ENCODE measurements at places on chromosomes 11 and 22.

GRCh38 chr11:34468209-34468841, 29.6 kb downstream of the CAT start:
- no peak for DNase-seq

DNA sequence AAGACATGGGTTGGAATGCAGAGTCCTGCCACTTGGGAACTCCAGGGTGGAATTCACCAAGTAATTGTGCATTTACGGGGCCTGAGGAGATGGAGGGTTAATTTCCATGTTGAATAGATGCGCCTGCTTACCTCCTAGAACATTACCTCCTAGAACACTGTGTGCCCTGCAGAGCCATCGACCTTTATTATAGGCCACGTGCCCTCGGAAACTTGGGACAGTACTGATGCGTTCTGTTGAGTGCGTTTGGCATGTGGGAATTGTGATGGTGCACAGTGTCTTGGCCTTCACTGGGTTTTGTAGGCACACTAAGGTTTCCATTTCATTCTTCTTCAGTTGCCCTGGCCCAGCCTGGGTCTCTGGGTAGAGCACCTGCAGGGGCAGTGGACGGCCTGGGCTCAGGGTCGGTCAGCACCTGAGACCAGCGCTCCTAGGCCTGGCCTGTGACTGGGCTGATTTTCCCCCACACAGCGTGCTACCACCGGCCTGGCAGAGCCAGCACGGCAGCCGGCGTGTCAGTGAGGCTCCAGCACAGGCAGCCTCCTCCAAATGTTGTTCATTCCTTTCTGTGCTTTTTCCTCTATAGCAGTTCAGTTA, 12.7 kb downstream of the TRMU start:
- DNase-seq, result no peak

DNA sequence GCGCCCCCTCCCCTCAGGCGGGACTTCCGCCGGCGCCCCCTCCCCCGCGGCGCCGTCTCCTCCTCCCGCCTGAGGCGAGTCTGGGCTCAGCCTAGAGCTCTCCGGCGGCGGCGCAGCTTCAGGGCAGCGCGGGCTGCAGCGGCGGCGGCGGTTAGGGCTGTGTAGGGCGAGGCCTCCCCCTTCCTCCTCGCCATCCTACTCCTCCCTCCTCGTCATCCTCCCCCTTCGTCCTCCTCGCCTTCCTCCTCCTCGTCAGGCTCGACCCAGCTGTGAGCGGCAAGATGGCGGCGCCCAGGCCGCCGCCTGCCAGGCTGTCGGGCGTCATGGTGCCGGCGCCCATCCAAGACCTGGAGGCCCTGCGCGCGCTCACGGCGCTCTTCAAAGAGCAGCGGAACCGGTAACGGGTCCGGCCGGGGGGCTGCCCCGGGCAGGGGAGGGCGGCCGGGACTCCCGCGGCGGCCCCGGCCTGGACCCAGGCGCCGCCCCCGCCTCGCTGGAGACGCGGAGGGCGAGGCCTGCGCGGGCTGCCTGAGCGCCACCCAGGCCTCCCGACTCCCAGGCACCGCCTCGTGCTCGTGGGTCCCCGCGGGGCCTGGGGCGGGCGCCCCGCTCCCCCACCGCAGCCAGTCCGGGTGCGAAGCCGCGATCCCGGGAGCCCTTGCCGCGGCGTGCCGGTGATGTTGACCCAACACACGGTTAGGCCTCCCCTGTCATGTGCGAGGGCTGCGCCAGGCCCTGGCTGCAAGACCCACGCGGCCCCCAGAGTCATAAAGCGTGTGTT, at the start of gene ATXN10:
Gene ATXN10, plus strand, starts transcription at position 52 of the 781 bp plus-strand sequence. Its CDS starts 230 bp downstream, at position 282.
- peak; percentile 74 for DNase-seq

GRCh38 chr11:10657308-10658271, 36.0 kb downstream of the IRAG1 start:
- no peak for DNase-seq

DNA sequence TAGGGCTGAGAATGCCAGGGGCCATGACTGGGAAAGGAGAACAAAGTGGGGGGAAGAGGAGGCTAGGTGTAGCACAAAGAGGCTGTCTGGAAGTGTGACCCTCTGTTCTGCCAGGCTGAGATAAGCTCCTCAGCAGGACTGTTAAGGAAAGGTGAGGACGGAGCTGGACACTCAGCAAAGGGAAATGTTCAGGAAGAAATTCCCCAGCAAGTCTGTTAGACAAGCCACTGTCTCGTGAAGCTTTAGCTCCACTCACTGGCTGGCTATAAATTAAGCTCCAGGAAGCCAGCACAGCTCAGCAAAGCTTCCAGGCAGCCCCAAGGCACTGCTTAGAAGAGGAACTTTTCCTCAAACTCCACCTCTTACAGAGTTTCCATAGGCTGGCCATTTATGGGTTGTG, 181.2 kb upstream of the API5 start:
- DNase-seq, result peak; percentile 19

DNA sequence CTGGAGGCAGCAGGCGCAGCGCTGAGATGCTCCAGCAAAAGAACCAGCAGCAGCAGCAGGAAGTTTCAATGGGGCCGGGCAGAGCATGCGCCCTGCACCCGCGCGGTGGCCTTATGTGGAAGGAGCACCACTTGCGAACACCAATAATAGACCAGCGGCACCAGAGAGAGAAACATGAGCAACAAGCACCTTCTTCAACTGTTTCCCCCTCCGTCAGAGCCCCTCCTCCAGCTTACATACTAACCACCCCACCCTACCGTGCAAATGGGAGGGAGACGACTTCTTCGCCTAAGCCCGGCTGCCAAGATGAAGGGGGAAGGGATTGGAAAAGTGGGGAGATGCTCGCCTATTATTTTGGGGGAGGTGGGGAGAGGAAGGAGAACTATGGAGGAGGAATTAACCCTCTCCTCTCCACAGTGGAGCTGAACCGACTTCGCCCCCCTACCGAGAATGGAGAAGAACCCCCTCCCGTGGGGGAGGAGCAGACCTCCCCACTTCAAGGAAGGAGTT, 1.1 kb downstream of the RSF1 start:
- DNase-seq, result peak; percentile 80

DNA sequence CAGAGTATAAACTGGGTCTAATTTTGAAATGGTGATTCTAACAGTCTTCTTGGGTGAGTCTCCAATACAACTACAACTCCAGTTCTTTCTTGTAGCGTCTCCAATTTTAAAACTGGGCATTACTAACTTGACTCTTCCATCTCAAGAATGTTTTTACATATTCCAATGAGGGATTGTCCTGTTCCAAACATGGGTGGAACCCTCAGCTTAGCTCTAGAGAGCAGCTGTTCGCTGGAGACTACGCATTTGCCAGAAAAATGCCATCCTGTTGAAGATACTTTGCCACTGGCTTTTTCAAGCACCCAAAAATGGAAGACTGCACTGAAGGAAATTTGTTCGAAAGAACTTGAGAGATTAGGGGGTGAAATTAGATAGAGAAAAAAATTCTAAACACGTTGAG, 870.0 kb downstream of the NTM start:
- DNase-seq, result no peak

- no peak for DNase-seq
Observed at GRCh38 chr11:12273618-12273995, 103.8 kb upstream of the PARVA start.

- DNase-seq, result no peak
Observed at GRCh38 chr11:110148775-110149744, 55.9 kb downstream of the ZC3H12C start.

GRCh38 chr22:35631597-35631996, 14.5 kb upstream of the MB start:
- no peak for DNase-seq

DNA sequence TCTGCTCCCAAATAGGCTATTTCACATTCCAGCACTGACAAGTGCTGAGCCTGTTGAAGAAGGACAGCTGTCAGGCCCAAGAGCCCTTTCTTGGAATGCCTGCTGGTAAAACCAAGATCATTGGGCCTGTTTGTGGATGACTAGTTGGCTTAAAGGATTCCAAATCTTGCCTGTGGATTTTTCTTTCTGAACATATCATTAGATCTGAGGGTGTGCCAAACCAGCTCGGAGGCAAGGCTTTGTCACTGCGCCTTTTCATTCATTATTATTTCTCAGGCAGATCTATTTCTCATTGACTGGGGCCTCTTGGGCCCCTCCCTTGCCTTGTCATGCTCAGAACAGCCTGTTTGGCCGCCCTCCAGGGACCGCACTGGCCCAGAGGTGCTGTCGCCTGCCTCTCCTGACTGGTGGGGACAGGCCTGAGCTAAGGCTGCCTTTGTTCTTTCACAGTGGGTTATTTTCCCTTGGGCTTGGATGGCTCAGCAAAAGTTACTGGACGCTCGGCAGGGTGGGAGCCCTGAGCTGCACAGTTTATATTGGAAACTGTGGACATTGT, 222.7 kb upstream of the SESN3 start:
- DNase-seq, result peak; percentile 71

GRCh38 chr22:44691796-44692661, 10.0 kb upstream of the PRR5 start:
- DNase-seq, result no peak

- no peak for DNase-seq
Observed at GRCh38 chr11:79406376-79406775, 34.5 kb downstream of the TENM4 start.

DNA sequence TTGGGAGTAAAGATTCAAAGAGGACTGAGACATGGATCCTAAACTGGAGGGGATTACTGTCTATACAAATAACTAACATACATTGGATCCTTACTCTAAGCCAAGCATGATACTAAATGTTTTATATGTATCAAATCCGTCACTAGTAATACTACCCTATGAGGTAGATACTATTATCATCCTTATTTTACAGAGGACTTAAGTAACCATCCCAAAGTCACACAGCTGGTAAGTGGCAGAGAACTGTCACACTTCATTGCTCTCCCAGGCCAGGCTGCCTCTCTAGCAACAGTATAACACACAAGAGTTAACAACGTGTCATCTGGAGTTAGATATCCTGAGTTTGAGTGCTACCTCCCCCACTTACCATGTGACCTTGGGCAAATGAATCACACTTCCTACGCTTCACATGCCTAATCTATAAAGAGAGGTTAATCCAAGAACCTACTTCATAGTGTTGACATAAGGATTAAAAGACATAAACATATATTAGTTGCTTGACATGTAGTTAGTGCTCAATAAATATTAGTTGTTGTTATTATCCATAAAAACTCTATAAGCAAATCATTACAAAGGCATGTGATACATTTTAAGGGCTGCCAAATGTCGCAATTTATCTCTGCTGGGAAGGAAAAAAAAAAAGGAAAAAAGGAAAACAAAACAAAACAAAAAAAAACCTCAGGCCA, 33.8 kb upstream of the SPON1 start:
- no peak for DNase-seq

- DNase-seq, result no peak
Observed at GRCh38 chr22:19757140-19757984, 3.2 kb upstream of the TBX1 start.

GRCh38 chr11:13446444-13446843, 16.6 kb downstream of the BTBD10 start:
- no peak for DNase-seq

DNA sequence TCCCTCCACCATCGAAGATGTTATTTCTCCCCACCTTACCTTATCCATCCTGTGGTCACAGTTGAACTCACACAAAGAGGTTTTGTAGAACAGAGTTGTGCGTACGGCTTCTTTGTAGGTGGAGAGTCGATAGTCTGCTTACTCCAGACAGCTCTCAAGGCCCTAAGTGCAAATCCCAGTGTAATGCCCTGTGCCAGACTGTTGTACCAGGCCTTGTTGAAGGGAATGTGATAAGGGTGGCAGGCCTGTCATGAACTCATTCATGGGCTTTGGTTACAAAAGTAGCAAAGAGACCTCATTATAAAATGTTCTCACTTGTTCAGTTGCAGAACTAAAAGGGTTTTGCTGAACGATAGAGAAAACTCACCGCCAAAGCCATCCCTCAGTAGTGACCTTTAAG, 288.7 kb upstream of the CADM1 start:
- DNase-seq, result no peak

DNA sequence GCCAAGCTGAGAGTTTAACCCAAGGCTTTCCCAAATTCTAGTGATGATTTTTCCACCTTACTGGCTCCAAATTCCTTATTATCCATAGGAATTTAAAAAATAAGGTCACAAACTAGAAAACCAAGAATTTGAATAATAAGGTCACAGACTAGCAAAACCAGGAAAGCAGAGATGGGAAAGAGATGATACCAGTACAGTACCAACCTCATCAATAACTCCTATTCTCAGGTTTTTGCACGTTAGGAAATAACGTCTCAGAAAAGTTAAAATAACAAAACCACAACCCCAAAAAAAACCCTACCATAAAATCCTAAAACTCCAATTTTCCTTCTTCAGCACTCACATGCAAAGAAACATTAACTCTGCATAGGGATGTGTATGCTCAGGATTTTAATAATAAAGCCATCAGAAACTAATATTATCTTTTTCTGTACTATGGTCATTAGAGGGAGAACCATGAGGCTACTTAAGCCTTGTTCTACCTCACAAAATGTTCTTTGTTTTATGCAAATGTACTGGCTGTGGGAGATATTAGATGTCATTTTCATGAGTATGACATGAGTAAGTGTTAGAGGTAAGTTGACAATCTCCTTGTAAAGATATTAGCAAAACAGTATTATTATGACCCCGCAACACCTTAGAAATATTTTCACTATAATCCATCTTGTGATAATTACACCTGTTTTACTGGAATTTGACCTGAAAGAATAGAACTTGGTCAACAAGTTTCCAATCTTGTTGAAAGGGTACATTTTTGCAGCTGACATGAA, 16.1 kb upstream of the EED start:
- DNase-seq, result no peak

DNA sequence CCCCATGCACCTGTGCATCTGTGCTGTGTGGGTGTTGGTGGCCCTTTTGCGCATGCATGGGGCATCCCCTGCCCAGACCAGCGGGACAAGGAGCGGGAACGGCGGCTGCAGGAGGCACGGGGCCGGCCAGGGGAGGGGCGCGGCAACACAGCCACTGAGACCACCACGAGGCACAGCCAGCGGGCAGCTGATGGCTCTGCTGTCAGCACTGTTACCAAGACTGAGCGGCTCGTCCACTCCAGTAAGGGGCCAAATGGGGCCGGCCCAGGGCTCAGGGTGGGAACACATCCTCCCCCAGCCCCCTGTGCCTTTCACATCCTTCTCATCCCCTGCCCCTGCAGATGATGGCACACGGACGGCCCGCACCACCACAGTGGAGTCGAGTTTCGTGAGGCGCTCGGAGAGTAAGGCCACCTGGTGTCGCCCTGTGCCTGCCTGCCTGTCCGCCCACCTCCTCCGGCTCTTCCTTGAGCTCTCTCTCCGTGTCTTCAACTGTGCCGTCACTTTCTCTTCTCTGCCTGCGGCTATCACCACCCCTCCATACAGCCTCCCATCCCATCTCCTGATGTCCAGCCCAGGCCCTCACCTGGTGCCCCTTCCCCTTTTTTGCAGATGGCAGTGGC, 10.6 kb downstream of the SELENOM start:
- no peak for DNase-seq

- DNase-seq, result no peak
Observed at GRCh38 chr11:91295591-91295990, 929.0 kb upstream of the FAT3 start.

Measured in NCI-H1105 (cell line).